ENCODE measurements at places on chromosomes 11 and 22.
A peak's percentile ranks its signal among the peaks of the same experiment; 100 is the strongest.

GRCh38 chr22:41359376-41359775 lies 22.4 kb upstream of the TEF start:
- DNase-seq = no peak

- DNase-seq = no peak
These were observed 52.8 kb upstream of the SMIM38 start for GRCh38 chr11:69102732-69103615.

DNA sequence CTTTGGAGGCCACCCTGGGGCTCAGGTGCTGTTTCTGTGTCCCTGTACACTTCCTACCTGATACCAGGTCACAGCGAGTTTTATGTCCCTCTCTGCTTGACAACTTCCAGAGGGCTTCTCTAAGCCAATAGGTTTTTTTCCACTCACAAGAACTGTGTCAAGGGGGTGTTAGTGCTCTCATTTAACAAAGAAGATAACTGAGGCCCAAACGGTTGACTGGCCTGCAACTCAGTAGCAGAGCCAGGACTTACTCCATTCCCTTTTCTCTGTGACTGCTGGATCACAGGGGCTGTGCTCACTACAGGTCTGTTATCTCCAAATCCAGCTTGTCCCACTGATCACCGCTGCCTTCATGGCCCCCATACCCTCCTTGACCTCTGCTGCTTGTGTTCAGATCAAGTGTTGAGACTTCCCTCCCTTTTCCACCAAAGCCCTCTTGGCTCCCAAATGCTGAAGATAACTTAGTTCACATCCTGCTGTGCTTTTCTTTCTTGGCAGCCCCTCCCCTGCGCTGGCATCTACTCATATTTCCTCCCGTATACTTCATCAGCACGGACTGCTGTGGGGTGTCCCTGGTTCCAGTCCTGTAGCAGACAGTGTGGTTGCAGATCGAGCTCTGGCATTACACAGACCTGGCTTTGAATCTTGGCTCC lies 41.3 kb downstream of the POU2F3 start:
- DNase-seq = no peak

- DNase-seq = no peak
These were observed 1120.7 kb downstream of the LRRC4C start for GRCh38 chr11:40338739-40339138.

DNA sequence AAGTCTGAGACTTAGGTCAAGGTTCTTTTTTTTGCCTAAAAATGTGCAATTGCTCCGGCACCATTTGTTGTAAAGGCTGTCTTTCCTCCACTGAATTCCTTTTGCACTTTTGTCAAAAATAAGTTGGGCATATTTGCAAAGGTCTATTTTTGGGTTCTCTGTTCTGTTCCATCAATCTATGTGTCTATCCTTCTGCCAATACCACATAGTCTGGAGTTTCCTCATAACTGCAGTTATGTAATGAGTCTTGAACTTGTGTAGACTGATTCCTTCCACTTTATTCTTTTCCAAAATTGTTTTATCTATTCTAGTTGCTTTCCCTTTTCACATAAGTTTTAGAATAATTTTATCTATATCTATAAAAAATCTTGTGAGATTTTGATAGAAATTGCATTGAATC lies 6.7 kb downstream of the KCNJ5 start:
- DNase-seq = no peak

DNA sequence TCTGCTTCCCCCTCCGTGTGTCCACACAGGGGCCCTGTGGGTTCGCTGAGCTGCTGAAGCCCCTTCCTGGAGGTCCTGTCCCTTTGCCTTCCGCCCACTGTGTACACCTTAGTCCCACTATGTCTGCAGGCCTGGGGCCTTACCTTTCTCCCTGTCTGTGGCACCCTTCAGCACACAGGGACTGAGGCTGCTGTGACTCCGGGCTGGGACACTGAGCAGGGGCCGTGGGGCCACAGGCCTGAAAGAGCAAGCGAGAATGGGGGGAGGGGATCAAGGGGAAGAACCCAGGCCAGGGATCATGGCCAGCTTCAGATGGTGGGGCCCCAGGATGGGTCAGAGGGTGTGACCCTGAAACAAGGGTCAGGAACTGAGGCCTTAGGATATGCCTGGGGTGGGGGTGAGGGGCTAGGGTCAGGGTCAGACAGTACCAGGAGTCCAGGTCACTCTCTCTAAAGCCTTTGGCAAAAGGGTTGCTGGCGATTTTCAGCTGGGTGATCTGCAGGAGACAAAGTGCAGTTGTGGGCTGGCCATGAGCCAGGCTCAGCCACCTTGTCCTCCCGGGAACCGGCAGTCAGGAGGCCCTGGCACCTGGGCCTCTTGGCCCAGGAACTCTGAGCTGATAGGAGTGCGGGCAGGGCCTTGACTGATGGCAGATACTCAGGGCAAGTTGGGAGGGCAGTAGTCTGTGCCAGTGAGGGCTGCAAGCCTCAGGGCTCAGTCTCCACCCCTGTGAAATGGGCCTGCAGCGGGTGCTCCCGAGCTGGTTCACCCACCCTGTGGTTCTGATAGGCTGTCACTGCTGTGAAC lies 2.6 kb upstream of the NUDT8 start:
- DNase-seq = no peak

DNA sequence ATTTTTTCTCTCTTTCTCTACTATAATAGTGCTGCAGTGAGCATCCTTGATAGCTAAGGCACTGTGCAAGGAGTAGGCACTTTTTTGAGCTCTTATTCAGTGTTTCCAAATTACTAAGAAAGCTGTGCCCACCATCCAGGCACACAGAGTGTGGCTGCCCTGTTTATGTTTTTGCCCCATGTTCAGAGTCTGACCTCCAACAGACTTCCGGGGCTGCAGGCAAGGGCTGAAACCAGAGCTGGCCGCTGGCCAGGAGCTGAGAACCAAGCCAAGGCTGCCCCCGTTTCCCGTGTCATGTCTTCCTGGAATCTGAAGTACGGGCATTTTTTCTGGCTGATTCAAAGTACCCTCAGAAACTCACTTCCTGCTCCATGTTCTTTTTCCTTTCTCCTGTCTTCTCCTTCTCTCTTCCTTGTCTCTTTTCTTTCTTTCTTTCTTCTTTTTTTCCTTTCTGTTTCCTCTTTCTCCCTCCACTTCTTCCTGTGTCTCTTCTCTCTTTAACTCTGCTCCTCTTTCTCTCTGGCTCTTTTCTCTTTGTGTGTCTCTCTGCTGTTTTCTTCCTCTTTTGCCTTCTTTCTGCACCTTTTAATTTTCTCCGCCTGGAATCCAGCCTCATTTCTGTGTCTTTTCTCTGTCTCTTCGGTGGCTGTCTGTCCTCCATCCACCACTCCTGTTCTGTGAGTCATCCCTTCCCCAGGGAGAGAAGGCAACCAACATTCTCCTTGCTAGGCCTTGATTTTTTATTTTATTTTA lies 17.0 kb upstream of the KCTD14 start:
- DNase-seq = peak; percentile 2

DNA sequence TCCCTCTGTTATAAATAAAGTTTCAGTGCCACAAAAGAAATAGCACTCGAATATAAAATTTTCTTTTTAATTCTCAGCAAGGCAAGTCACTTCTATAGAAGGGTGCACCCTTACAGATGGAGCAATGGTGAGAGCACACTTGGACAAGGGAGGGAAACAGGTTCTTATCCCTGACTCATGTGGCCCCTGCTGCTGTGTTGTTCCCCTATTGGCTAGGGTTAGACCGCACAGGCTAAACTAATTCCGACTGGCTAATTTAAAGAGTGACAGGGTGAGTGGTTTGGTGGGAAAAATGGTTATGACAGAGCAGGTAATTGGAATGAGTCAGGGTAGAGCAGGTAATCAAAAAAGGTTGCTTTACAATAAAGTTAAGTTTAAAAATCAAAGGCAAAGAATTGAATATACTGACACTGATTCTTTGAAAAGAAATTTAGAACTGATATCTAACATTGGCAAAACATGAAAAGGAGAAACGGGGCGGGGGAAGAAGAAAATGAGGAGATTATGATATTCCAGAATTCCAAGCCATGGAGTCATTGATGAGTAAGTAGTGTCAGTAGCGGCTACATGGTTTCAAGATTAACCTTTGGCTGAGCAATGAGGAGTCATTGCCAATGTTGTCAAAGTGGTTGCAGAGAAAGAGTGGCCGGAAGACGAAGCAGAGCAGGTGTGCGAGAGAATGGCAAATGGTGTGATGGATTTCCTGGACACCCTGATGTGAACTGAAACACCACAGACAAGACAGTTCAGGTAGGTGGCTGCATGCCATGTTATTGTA lies 48.4 kb upstream of the MRGPRX1 start:
- no peak for DNase-seq

DNA sequence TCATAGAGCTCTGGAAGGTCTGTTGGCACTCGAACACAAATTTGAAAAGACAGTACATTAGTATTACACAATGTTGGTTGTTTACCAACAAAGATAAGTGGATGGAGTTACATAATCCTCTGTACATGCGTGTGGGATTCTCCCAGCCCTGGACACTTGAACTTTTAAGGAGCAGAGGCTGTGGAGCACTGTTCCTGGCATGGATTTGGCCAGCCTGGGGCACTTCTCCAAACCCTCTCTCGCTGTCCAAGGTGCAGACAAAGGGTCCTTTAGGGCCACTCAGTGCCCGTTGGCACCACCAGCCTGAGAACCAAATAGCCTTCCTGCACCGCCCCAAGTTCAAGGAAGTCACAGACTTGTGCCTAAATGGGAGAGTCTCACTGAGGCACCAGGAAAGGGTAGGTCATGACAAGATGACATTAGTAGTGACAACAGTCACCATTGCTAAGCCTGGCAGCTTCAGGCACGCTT lies 1.6 kb upstream of the ANO1 start:
- DNase-seq = no peak

- no peak for DNase-seq
These were observed 152.3 kb downstream of the TMEM135 start for GRCh38 chr11:87190071-87190470.

DNA sequence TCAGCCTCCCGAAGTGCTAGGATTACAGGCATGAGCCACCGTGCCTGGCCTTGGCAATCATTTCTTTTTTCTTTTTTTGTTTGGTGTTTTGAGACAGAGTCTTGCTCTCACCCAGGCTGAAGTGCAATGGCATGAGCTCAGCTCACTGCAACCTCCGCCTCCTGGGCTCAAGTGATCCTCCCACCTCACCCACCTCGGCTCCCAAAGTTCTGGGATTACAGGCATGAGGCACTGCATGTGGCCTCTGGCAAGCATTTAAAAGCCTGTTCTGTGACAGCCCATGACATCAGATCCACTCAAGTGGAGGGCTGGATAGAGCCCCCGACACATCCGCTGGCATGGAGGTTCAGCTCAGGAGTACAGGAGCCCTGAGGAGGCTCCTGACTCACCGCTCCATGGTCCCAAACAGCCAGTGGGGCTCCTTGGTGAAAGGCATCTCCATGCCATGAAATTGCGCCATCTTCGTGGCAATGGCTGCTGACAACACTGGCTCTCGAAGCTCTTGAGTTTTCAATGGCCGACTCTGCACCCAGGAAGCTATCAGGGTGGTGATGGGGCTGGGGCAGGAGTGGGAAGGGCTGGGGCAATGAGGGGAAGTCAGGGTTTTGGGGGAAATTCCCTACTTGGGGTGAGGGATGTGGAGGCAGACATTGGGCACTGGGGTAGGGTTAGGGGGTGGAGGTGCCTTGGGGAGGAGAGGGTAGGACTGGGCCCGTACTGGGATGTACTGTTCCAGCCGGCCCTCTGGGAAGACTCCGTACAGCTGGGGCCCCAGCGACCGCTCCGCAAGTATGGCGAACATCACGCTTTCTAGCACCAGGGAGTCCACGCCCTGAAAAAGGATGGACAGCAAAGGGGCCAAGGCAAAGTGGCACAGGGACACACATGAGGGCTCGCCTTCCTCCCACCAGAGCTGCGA lies 1.4 kb downstream of the CHKB start:
- no peak for DNase-seq

- DNase-seq = no peak
These were observed 86.1 kb downstream of the GRIA4 start for GRCh38 chr11:105696000-105696399.

GRCh38 chr11:72604256-72604655 lies 70.0 kb downstream of the PDE2A start:
- no peak for DNase-seq

DNA sequence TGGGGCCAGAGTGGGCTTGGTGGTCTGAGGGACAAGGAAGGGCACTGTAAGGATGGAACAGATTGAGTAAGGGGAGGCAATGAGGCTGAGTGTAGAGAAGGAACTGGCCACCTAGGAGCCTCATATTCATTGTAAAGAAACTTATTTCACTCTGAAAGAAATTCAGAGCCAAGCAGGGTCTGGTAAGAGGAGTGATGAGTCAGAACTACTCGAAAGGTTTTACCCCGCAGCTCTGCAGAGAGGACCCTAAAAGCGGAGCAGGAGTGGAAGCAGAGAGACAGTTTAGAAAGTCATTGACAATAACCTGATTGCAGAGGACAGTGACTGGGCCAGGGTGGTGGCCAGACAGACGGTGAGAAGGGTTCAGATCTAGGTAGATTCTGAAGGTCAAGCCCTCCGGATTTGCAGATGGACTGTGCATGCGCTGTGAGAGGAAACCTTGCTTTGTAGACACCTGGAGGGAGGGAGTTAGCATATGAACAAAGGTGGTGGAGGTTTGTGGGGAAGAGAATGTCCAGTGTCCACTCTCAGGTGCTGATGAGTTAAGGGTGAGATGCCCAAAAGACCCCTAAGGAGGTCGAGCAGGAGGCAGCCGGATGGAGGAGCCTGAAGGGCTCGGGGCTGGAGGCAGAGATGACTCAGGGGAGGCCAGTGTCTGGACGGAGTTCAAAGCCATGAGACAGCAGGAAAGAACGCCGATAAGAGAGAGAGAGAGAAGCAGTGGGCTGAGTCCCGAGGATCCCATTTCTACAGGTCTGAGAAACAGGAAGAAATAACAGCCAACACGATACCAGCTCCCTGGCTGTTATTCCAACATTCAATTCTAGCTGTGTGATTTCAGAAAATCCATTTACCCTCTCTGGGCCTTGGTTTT lies 546.0 kb downstream of the BRD1 start:
- DNase-seq = no peak

DNA sequence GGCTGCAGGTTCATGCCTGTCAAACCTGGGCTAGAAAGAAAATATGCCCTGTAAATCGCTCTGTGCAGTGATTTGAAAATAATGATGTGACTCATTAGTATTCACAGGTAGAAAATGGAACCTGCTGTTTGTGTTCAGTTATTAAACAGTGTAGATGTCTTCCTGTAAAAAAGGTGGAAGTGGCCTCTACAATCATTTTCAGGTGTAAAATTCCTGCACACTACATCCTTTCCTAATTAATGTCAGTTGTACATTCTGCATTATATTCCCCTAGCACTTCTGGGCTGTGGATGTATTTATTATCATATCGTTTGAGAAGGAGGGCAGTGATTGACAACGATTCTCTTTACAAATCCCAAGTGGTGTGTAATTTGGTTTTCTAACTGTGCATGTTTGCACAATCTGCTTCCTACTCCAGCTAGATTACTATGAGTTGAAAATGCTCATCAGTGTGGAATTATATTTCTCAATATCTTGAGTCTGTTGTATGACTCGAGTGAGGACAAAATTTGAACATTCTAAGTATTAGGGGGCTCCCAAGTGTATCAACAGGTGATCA lies 454.0 kb upstream of the DDI1 start:
- DNase-seq = no peak

- no peak for DNase-seq
These were observed 16.6 kb upstream of the AMPD3 start for GRCh38 chr11:10438458-10438857.

GRCh38 chr11:105524286-105524685 lies 85.6 kb upstream of the GRIA4 start:
- DNase-seq = no peak

- no peak for DNase-seq
These were observed 15.9 kb upstream of the GLYATL1 start for GRCh38 chr11:58923300-58923788.

- DNase-seq = no peak
These were observed 8.3 kb upstream of the SIDT2 start for GRCh38 chr11:117170210-117170609.
